ENCODE measurements at places on chromosomes 4 and X.

DNA sequence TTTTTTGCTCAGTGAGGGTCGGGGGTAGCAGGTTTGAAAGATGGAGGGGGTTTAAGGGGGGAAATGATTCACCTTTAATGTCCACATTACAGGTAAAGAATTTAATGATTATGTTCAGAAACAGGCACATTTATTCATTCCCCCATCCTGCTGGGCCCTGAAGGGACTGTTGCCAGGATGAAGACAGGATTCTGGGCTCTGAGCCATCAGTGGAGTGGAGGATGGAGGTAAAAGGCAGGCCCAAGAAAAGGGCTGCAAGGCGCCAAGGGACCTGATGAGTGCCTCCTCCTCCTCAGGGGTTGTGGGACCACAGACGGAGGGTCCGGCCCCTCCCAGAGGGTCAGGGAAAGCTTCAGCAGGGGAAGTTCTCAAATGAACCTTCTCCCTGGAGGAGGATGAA lies 40.4 kb upstream of the PROM1 start:
- no peak for DNase-seq

GRCh38 chr4:122921971-122922876 lies at the start of gene NUDT6:
TSS of gene NUDT6 (minus strand) at chr4:122922597. CDS start at chr4:122922572, 25 bp downstream.
- DNase-seq, result no peak

- no peak for DNase-seq
These were observed 32.6 kb downstream of the HMX1 start for GRCh38 chr4:8838961-8839431.

- DNase-seq, result no peak
These were observed 13.0 kb upstream of the ODAPH start for GRCh38 chr4:75542824-75543223.

DNA sequence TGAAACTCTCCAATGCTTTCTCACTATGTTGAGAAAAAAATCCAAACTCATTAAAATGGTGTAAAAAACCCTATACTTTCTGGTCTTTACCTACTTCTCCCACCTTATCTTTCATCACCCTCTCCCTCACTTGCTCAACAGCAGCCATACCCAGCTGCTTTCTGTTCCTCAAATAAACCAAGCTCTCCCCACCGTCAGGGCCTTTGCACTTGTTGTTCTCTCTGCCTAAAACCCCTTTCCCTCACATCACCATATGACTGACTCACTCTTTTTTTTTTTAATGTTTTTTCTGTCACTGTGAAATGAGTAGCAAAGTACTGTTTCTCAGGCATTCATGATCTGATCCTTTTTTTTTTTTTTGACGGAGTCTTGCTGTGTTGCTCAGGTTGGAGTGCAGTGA lies 122.3 kb upstream of the TMEM164 start:
- no peak for DNase-seq

GRCh38 chrX:42128587-42128986 lies 205.2 kb upstream of the CASK start:
- DNase-seq, result no peak

GRCh38 chrX:10237241-10237640 lies 80.5 kb downstream of the CLCN4 start:
- no peak for DNase-seq

GRCh38 chr4:102474736-102475504 lies 26.2 kb upstream of the NFKB1 start:
- DNase-seq, result no peak

DNA sequence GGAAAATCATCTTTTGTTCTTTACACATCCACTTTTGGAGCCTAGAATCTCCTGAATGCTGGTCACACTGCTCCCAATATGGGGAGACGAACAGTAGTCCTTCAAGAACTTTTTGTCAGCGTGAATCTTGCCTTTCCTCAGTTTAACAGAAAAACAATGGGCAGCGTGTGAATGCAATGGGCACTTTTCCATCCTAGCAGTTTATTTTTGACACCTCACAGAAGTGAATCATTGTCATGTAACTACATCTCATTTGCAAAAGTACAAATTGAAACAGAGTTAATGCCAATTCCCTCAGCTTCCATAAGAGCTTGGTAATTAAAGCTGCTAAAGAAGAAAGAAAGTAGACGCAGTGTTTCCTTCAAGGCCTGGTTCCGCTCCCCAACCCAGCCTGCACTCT lies 85.5 kb downstream of the DRD5 start:
- DNase-seq, result no peak

DNA sequence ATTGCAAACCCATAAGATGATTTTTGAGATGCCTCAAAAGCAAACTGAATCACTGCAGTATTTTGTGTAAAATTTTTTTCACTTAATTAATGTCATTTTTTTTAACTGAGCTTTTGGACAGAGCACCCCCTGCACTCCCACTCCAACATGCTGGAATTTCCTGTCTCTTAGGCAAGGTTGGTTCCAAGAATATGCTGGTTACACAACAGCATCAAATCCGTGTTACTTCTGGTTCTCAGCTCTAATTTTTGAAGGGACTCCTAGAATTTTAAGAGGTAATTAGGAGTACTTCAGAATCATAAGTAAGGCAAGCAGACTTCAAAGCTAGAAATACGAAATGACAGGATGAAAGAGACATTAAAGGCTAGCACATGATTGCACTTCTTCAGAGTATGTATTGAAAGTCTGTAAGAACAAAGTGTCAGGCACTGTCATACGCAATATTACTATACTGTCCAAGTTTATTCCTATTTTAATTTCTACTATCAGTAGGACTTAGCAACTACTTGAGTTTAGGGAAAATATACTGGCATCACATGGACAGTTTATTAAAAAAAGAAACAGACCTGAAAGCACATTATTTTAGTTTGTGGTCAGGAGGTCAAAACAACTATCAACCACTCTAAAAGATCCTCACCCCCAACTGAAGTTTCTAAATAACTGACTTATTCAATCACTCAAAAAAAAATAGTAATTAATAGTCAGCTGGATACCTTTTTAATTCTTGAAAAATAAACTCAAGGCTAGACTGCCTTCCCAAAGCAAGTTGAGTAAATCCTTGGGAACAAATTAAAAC lies 1.6 kb upstream of the JCHAIN start:
- no peak for DNase-seq
